ENCODE measurements at places on chromosomes 12 and 14.

GRCh38 chr12:42104087-42104486 is 40.6 kb downstream of the GXYLT1 start:
- no peak for DNase-seq

DNA sequence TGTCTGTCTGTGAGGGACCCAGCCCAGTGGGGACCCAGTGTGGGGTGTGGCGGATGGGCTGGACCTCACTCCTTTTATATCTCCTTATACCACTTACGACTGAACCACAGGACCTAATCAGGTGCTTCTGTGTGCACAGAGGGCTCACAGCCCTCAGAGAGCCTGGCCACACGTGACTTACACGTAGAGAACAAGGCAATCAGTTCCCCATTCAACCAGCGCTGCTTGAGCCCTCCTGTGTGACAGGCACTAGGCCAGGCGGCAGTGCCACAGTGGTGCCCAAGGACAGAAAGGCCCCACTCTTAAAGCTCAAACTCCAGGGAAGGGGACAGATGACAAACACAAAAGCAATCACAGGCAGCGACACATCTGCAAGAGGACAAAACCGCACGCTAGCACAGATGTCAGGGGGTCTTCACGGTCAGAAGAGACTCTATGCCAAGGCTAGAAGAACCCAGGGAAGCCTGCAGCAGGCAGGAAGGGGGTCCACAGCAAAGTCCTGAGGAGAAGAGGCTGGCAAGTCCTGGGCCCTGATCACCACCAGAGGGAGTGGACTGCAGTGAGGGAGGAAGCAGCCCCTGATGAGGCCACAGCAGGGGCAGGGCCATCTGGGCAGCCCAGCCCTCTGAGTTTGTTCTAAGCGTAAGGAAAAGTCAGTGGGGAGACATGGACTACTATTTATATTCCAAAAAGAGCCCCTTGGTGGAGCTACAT is 39.3 kb downstream of the SETD3 start:
- DNase-seq: peak; percentile 21

GRCh38 chr12:87405918-87406317 is 623.3 kb downstream of the C12orf50 start:
- DNase-seq: no peak

- no peak for DNase-seq
Measured at GRCh38 chr12:42421844-42422779, 96.1 kb downstream of the PPHLN1 start.

- DNase-seq: no peak
Measured at GRCh38 chr12:96197503-96198272, 3.5 kb downstream of the ELK3 start.

DNA sequence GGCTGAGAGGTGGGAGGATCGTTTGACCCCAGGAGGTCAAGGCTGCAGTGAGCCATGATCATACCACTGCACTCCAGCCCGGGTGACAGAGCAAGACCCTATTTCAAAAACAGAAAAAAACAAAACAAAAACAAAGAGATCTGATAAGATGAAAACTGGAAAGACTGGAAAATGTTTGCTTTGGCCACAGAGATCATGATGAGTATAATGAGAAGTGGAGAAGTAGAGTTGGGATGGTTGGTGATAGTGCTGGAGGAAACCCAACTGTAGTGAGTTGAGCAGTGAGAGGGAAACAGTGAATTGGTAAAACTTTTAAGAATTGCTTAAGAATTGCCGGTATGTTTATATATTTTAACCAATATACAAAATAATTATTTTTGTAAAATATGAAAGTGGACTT is 39.2 kb downstream of the MON2 start:
- DNase-seq: no peak

DNA sequence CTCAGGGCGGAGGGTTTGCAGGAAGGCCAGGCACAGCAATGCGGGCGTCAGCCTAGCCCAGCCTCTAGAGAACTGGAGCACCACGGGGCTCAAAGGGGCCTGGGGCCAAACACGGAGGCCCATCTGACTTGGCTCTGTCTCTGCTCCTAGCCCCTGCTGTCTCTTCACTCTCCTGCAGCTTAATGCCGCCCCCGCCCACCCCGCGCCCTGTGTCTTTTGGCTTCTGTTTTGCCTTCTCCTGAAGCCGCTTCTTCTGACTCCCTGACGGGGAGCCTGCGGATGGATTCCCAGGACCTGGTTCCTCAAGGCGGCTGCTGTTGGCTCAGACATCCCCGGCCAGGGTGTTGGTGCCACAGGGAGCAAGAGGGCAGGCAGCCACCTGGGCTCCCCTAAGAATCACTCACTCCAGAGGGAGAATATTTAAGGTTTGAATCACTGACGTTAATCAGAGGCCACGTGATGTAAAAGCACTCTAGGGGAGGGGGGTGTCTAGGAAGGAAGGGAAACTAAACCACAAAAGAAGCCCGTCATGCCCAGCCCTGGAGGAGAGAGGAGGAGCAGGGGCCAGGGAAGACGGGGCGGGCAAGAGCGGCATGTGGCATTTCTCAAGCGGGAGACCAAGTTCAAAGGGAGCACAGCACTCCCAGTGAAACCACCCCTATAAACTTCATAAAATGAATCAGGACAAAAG is 36.9 kb upstream of the PRMT8 start:
- no peak for DNase-seq

GRCh38 chr12:119694111-119694510 is 26.2 kb downstream of the PRKAB1 start:
- no peak for DNase-seq

GRCh38 chr14:53167602-53168328 is 14.6 kb upstream of the DDHD1 start:
- DNase-seq: no peak

All from HEK293T (cell line).